ENCODE measurements at places on chromosomes 6 and 20. TPM values are rescaled to one million over a fixed set of nuclear protein-coding genes. Genes with fewer than 3 reads are reported as not detected.

Gene CFAP61
- 1.7 TPM for total RNA-seq

Gene CALHM6
- not detected for total RNA-seq

Gene COL20A1
- 0.15 TPM for total RNA-seq

Gene TMEM170B
- total RNA-seq = 3.9 TPM

DNA sequence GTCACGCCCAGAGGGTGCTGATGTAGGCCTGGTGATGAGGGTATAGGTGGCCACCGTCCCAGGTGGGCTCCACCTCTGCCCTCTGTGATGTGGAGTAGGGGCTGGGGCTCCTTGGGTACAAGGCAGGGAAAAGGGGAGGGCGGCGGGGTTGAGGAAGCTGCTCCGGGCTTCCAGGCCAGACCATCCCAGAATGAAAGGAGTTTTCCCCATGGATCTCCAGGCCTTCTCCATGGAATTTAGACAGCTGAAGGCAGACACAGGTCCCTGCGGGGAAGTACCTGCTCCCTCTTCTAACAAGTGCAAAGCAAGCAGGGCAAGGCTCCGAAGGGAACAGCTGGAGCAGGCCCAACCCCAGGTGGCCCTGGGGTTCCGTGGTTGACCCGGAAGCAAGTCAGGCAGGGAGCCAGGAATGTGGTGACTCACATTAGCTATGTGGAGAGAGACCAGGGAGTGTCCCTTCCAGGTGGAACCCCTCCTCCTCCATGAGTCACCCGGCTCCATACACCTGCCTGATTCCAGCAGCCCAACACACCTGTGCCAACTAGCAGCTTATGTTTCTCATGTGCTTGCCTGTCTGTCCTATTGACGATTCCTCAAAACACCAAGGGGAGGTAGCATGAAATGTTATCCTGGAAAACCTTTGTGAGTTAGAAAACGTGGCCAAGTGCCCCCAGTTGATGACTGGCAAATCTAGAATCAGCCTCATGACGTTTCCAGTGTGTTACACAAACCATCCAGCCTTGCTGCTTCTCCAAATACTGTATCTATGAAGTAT lies 59.7 kb upstream of the SNX9 start:
- peak; percentile 95 for DNase-seq

DNA sequence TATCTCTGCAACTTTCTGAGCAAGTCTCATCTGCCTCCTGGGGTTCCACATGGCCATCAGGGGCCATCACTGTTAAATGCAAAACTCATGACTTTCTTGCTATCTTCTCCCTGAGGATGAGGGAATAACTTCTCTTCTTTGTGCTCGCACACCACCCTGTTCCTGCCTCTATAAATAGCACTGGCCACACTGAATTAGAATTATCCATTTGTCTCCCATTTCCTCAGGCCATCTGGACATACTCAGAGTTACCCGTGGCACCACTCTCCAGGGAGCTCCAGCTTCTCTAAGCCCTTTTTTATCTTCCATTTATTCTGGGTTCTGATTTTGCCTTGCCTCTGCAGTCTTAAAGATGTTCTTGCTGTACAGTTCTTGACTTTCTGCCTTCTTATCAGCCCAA lies 72.8 kb upstream of the ECI2 start:
- DNase-seq = no peak

DNA sequence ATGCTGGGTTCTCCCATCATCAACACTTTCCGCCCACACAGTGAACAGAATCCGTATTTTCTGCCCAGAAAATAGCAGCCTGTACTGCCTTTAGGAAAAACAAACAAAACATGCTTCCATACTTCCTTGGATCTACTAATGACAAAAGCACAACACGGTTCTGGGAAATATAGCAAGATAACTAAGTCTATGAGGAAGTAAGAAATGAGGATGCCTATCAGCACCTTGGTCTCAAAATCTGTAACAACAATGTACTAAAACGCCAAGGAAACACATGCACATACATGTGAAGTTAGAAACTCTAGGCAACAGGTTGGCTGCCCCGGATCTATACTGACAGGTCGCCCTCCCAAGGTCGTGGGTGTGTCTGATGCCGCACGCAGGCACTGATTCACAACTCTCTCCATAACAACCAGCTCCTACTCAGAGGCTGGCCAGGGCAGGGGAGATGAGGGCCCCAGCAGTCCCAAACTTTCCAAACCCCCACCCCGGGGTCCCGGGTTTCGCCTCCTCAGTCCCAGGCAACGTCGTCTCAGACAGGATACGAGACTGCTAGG lies 710 bp downstream of the BTBD9 start:
- peak; percentile 41 for DNase-seq

- DNase-seq = no peak
Observed at GRCh38 chr20:46342451-46343347, 34.4 kb upstream of the CDH22 start.

DNA sequence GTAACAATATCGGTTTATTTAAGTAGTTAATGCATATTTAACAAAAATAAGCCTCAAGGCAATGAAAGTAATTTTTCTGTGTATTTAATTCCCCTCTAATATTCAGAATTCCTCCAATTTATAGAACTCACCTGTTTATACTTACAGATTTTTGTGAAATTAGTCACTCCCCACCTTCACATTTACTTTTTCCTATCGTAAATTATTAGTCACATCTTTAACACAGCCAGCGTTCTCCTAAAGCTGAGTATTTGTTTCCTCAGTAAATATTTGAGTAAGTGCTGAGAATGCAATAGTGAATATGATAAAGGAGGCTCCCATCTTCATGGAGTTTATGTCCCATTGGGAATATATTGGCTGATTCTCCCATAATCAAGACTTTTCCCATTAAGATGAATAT lies 88.0 kb downstream of the SYCP2 start:
- DNase-seq = peak; percentile 90

DNA sequence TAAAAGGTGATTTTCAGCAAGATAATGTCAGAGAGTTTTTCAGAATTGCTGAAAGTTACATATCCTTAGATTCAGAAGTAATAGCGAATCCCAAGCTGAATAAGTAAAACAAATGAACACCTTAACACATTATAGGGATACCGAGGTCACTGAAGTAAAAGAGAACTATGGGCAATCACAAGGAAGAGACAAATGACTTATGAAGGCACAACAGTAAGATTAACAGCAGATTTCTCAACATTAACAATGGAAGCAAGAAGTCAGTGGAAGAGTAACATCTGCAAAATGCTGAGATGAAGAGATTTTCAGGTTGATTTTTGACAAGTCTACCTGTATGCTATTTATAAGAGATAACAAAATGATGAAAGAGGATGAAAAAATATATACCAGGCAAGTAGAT lies 86.1 kb upstream of the EZR start:
- DNase-seq = no peak
